ENCODE measurements at places on chromosomes 3 and 15.

DNA sequence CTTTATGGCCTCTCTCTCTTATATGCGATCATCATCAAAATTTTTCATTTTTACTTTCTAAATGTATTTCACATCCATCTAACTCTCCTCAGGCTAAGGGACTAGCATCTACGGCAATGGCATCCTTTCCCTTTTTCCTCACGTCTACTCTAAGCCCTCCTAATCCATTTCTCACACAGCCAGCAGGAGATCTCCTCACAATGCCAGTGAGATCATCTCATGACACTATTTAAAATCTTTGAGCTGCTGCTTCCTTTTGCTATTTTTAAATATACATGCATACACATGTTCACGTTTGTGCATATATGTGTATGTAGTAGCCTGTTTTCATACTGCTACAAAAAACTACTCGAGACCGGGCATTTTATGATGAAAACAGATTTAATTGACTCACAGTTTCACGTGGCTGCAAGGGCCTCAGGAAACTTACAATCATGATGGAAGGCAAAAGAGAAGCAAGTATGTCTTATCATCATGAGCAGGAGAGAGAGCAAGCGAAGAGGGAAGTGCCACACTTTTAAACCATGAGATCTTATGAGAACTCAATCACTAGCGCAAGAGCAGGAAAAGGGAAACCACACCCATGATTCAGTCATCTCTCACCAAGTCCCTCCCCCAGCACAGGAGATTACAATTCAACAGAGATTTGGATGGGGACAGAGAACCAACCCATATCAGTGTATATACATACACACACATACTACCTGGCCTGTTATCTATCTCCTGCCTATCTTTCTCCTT is 599.2 kb upstream of the ROBO1 start:
- no peak for DNase-seq

GRCh38 chr15:87743562-87743961 is 513.0 kb downstream of the NTRK3 start:
- no peak for DNase-seq

DNA sequence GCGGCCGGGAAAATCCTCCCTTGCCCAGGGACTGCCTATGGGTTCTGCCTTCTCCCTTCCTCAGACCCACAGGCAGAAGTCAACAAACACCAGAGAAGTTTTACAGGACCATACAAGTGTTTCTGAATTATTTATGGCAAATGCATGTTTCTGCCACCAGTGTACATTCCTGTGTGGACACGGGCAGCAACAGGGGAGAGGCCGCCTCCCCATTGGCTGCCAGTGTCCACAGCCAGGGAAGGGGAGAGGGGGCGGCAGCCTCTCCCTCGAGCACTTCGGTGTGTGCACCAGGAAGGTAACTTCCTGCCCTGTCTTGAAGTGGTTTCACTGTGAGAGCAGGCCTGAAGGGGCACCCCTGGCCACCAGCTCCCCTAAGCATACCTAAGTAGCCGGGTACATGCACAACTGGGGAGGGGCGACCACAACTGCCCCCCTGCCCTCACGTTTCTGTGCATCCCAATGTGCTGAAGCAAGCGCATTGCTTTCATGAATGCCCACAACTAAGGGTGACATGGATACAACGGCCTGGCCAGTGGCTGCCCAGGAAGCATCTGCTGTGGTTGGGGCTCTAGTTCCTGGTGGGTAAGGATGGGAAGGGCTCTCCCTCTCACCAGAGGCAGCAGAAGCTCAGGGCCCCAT is 14.8 kb upstream of the SHISA5 start:
- no peak for DNase-seq

DNA sequence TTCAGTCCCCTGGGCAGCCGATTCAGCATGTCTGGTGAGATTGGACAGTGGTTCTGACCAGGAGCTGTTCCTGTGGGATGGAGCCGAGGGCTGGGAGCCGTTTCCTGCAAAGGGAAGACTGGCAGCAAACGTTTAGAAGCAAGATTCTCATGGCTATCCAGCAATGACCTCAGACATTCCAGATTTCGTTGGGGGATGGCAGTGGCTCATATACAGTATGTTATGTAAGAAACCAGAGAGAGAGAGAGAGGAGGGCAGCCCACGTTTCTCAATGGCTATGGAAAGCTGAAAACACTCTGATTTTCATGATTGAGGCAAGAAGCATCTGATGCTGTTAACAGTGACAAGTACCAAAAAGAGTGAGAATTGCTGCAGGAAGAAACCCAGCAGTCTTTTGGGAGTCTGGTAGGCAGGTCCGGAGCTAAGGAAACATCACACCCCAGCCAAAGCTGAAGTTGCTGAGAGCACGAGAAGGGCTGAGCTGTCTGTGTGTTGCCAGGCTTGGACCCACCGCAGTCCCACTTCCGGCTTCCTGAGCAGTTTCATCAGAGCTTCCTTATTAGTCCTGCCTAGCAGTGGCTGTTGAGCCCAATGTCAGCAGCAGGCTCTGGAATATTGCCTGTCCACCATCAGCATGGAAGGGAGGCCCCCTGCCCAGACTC is 25.6 kb upstream of the VPS8 start:
- DNase-seq = no peak

DNA sequence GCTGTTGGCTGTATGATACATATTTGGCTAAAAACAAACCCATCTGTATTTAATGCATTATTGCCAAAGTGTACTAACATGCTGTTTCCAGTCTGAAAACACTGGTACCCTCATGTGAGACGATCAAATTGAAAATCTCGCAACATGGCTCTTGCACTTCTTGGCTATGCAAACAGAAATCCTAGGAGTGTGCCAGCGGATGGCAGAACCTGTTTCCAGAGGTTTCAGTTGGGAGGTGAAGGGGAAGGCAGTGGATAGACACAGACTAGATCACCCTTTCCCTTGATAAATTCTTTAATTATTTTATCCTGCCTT is 350.3 kb downstream of the TUSC7 start:
- no peak for DNase-seq

GRCh38 chr15:38874464-38874863 is 309.9 kb upstream of the RASGRP1 start:
- DNase-seq = no peak

DNA sequence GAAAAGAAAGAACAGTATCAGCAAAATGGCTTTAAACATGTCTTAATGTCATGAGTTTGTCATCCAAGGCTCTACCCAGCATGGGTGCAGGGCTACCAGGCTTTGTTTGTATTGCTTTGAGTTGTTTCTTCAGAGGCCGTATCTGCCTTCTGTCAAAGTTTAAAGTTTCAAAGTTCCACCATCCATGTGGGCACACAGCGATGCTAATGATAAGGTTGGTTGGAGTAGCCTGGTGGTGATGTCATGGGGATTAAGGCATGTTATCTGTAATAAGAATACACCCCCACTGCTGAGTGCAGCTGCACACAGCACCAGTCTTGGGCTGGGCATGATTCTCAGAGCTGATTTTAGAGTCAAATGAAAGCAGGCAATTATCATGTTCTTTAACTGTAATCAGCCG is 72.0 kb upstream of the LRTM1 start:
- DNase-seq = no peak

- no peak for DNase-seq
Observed at GRCh38 chr15:69757186-69757585, 304.6 kb downstream of the RPLP1 start.

- DNase-seq = no peak
Observed at GRCh38 chr15:59347915-59348314, 24.8 kb downstream of the MYO1E start.

GRCh38 chr3:138196023-138196422 is 8.9 kb downstream of the ARMC8 start:
- DNase-seq = no peak

- DNase-seq = peak; percentile 70
Observed at GRCh38 chr15:77753281-77753873, 120.7 kb upstream of the LINGO1 start.

DNA sequence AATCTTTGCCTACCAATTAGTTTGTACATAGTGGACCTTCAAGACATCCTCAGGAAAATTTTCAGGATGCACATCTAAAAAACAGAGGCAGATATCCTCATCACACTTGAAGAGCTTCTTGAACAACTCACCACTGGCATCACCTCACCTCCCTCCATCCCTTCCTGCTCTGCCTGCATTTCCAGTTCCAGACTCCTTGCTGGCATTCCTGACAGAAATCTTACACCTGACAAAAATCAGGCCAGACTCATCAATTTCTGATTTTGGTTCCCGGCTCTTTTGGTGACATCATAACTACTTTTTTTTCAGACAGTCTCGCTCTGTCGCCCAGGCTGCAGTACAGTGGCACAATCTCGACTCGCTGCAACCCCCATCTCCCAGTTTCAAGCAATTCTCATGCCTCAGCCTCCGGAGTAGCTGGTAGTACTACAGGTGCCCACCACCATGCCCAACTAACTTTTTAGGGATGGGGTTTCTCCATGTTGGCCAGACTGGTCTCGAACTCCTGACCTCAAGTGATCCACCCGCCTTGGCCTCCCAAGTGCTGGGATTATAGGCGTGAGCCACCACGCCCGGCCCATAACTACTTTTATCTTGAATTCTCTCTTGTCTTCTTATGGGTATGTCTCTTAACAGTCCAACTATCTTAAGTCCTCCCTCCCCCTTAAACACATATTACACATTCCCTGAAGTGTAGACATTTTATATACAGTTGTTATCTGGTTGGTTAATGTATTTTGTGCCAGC is 216.6 kb upstream of the IL12A start:
- no peak for DNase-seq

DNA sequence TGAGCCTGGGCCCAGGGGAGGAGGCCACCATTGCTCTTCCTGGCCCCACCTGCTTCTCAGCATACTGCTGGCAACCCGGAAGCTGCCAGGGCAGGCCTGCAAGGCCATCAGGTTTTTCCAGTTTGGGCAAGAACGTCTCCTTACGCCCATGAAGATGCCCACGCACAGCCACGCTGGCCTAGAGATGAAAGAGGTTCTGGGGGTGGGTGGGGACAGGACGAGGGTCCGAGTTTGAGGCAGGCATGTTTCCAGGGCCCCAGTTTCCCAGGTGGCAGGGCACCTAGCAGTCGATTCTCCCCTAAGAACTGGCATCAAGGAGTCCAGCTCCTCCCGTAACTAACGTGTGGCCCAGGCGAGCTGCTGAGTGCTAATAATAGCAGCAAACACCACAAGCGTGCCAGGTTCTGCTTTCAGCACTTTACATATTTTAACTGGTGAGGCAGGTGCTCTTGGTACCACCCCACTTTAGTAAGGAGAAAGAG is 45.8 kb downstream of the ZNF710 start:
- no peak for DNase-seq

DNA sequence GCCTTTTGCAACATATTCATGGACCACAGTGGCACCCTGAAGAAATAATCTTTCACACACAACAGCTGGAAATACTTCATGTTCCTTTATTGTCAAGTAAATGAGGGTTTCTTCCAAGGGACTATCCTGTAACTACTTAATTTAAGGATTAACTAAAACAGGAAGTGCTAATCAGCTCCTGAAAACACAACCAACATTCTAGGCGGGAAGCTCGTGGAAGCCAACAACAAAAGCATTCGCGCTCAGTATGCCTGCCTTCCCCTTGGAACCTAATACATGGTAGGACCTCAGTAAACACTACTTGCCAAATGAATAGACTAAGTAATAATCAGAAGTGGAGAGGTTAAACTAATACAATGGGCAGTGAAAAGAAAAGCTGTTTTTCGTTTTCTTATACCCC is 300.9 kb downstream of the RORA start:
- DNase-seq = no peak

- no peak for DNase-seq
Observed at GRCh38 chr3:103134023-103134724, 699.4 kb downstream of the ZPLD1 start.

DNA sequence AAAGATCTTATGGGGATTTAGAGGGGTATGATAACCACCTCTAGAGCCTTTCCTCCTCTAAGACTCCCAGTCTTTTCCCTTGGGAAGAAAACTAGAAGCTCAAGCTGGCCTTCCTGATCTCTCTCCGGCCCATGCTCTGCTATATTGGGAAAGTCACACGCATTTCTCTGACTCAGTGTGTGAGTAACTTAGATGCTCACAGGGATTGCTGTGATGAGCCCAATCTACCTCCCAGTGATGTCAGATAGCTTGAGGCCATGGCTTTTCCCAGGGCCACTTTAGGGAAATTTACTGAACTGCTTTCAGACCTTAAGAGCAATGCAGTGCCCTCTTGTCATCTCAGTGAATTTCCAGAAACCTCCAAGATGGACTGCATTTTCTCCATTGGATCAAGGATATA is 8.6 kb upstream of the ST8SIA2 start:
- DNase-seq = no peak

DNA sequence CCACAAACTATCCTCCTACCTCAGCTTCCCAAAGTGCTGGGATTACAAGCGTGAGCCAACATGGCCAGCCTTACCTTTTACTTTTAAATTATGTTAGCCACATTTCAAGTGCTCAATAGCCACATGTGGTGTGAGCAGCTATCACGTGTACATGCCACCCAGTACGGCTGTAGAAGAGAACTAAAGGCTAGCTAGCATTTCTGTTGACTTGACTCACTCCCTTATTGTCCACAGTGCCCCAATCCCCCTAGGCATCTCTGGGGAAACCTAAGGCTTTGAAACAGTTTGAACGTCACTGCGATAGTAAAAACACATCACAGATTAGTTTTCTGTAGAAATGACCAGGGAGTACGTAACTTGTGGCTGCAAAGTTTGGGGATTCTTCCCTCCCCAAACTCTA is 12.0 kb downstream of the C15orf40 start:
- DNase-seq = no peak

DNA sequence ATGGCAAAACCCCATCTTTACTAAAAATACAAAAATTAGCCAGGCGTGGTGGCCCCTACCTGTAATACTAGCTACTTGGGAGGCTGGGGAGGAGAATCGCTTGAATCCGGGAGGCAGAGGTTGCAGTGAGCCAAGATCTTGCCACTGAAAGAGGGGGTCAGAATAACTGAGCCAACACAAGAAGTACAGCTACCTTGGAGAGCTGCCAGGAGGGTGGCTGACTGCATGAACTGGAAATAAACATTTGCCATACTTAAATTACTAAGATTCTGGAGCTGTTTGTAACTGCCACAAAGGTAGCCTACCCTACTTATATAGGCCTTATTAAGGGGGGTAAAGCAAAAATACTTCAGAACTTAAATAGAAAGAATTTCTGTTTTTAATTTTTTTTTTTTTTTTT is 15.4 kb upstream of the PIK3CB start:
- DNase-seq = no peak

DNA sequence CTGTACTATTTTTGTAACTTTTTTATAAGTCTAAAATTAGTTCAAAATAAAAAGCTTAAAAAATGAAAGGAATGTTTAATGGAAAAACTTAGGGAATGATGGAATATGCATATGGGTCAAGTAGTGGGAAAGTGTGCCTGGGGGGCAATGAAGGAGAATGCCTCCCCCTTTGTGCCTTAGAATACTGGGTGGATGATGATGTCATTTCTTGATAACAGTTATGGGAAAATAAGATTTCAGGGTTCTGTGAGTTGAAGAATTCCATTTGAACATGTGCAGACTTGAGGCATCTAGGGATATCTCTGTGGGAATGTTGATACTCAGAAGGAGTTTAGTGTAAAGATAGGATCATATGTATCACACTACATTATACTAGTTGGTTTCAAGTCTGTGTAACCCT is 13.8 kb downstream of the WDR93 start:
- DNase-seq = no peak

GRCh38 chr3:52769786-52770455 is 819 bp downstream of the NEK4 start:
- DNase-seq = no peak
